Gastroesophageal sphincter (tissue), 4 donors: ENCODE measurements at places on chromosomes 1 and 21. TPM values are rescaled to one million over a fixed set of nuclear protein-coding genes. Genes with fewer than 3 reads are reported as not detected.

- ATAC-seq: no peak
These were observed 12.0 kb upstream of the SLAMF1 start for GRCh38 chr1:160658814-160659193.

The CFHR4 gene
- total RNA-seq: not detected

DNA sequence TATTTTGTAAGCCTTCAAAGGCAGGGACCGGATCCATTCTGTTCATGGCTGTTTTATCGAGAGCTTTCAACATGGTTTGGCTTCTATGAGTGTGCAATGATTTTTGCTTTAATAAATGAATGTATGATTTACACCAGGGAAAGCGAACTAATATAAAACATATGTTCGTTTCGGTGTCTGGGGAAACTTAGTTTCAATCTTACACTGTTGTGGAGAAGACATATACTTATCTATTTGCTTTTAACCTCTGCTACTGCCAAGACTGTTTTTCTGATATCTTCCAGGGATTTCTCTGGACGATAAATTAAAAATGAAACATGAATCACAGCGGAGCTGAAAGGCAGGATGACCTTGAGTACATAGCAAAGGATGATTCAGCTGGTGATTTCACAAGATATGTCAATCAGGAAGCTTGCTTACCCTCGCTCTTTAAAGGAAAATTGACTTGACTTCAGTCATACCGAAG lies 14.7 kb upstream of the CYYR1 start:
- ATAC-seq: peak; percentile 62

DNA sequence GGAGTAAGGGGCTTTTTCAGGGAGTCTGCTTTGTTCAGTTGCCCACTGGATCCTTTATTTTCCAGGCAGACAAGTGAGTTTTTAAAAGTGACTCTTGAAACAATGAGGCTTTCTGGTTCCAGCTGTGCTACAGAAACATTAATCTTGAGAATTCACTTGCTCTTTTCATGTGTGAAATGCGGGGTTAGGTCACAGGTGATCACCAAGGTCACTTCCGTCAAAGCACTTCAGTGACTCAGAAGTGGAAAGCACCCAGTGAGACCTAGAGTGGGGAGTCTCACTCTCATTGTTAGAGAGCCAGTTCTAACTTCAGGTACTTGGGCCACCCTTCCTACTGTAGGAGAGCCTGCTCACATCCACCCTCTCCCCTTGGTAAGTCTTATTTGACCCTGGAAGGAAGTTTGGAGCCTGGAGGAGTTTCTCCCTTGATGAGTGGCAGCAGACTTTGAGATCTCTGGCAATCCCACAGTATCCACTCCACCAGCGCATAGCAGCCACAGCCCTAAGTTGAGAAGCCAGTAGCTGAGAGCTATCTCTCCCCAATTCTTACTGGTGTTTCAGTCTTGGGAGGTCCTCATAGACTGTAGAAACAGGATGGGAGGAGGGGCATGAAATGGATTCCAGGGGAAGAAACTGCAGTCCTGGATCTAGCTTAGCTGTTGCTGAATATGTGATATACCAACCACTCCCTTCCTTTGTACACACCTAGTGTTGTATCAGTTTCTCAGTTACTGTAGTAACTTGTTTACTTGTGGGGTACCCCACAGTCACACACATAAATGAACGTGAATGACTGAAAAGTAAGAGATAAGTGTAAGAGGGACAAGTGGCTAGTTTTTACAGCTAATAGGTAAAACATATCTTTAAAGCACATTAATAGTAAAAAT lies 3.1 kb downstream of the TACSTD2 start:
- no peak for ATAC-seq

DNA sequence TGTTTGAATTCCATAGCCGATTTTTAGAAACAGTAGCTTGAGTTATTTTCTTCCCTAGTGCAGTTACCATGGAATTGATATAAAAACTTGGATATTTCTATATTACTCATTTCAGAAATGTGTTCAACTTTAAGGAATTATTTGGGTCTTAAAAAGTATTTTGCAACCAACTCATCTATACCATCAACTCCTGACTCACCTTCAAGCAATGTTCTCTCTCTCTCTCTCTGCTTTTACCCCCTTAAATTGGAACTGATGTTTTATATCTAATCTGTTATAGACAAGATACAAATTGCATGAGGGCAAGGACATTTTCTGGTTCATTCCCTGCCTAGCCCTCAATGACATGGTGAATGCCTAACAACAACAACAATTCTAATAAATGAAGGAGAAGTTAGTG lies 214.7 kb upstream of the NRIP1 start:
- no peak for ATAC-seq

GRCh38 chr1:79040424-79041082 lies 34.0 kb upstream of the ADGRL4 start:
- no peak for ATAC-seq

The IFNLR1 gene
- total RNA-seq: 1.2 TPM

DNA sequence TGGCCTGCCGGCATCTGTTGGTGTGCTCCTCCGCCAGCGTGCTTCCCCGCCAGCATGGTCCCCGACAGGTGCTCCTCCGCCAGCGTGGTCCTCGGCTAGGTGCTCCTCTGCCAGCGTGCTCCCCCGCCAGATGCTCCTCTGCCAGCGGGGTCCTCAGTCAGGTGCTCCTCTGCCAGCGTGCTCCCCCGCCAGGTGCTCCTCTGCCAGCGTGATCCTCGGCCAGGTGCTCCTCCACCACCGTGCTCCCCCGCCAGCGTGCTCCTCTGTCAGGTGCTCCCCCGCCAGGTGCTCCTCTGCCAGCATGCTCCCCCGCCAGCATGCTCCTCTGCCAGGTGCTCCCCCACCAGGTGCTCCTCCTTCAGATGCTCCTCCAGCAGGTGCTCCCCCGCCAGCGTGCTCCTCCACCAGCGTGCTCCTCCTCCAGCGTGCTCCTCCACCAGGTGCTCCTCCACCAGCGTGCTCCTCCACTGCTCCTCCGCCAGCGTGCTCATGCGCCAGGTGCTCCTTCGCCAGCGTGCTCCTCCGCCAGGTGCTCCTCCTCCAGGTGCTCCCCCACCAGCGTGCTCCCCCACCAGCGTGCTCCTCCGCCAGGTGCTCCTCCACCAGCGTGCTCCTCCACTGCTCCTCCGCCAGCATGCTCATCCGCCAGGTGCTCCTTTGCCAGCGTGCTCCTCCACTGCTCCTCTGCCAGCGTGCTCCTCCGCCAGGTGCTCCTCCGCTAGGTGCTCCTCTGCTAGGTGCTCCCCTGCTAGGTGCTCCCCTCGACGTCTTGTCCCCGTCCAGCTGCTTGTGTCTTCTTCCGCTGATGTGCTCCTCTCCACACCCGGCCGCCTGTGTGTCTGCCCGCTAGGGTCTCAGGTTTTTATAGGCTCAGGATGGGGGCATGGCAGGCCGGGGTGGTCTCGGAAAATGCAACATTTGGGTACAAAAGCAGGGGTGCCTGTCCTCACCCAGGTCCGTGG lies 223.0 kb downstream of the NRIP1 start:
- no peak for ATAC-seq

DNA sequence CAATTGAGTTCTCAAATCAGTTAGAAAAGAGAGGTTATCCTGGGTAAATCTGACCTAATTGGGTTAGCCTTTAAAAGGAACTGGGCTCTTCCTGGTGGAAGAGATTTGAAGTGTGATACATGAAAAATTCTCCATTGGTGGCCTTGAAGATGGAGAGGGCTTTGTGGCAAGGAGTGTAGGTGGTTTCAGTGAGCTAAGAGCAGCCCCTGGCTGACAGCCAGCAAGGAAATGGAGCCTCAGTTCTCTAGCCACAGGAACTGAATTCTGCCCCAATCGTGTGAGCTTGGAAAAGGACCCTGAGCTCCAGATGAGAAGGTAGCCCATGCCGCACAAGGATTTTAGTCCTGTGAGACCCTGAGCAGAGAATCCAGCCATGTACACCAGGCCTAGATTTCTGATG lies 12.7 kb upstream of the HYI start:
- no peak for ATAC-seq

- no peak for ATAC-seq
These were observed 30.6 kb upstream of the BMP8B start for GRCh38 chr1:39819091-39819812.

The AMY2A gene
- total RNA-seq: not detected

The INKA2 gene
- 8.4 TPM for total RNA-seq

The LRP8 gene
- 1.9 TPM for total RNA-seq

DNA sequence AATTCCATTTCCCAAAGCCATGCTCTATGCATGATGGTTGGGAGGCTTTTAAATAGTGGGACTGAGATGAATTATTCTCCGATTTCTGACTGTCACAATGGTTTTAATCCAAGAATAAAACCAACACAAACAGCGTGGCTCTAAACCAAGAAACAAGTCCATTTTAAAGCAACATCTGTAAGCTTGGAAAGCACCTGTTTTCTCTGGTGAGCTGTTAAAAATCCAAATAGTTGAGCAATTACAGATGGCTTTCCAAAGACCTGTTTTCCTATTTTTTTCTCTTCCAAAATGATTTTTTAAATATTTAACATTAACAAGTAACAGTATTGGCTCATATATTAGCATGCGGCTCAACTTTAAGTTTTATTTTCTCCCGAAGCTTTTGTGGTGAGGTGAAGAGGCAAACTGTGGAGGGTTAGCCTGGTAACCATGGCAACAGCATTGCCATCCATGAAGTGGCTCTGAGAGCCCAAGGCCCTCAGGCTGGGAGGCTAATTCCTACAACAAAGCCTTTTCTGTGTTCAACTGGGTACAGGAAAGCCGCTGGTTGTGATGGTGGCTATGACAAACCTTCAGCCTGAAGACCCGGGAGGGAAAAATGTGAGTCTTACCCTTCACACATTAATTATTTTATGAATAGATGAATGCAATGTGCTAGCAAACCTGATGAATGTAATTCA lies 56.7 kb upstream of the B3GALT5 start:
- no peak for ATAC-seq

DNA sequence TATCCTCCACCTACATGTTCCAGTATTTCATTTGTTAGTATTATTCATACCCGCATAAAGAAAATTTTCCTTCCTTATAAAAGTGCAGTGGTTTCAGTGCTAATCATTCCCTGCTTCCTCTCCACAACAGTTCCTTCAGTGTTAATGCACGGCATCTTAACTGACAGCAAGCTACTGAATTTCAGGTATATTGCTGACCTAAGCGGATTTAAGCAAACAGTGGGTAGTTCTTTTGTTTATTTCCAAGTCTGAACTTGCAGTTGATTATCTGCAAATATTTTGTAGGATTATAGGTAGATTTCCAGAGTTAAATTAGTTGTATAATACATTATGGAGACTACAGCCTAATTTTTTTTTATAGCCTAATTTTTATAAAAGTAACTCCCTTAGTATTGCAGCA lies 15.1 kb upstream of the DR1 start:
- ATAC-seq: no peak

GRCh38 chr21:26967062-26967913 lies at the start of gene ADAMTS5:
Gene ADAMTS5, minus strand, starts transcription at chr21:26967088. Its CDS starts 697 bp downstream, at chr21:26966391.
- ATAC-seq: peak; percentile 68

- ATAC-seq: no peak
These were observed 239.0 kb downstream of the LMX1A start for GRCh38 chr1:165117482-165117881.

DNA sequence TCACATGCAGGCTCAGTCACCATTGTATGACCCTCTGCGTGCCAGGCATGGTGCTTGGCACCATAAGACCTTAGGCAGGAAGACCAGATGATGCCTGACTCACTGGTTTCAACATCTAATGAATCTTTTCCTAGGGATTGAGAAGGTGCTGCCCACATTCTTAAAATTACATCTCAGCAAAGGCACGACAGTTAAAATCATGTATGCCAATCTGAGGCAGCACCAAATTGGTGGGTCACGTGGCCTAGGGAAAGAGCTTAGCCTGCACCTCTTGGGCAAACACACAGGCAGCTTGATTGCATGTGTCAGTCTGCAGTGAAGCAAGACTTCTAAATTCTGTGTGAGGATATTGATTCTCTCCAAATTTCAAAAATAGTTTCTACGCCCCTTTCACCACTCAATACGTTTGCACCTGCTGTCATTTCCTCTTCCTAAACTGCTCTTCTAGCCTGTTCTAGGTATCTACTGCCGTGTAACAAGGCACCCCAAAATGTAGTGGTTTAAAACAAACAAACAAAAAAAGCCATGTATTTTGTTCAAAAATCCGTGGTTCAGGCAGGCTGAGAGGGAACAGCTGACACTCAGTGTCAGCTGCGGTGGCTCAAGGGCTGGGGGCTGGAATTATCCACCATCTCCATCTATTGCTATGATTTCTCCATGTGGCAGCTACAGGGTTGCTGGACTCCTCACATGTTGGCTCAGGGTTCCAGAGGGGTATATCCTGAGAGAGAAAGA lies 160.2 kb upstream of the FGGY start:
- ATAC-seq: no peak

- ATAC-seq: no peak
These were observed 38.5 kb upstream of the ZBTB40 start for GRCh38 chr1:22412932-22413727.
